ENCODE measurements at places on chromosomes 7 and 10.

- DNase-seq, result peak; percentile 38
Observed at GRCh38 chr10:59177031-59177797, 771 bp downstream of the PHYHIPL start.

DNA sequence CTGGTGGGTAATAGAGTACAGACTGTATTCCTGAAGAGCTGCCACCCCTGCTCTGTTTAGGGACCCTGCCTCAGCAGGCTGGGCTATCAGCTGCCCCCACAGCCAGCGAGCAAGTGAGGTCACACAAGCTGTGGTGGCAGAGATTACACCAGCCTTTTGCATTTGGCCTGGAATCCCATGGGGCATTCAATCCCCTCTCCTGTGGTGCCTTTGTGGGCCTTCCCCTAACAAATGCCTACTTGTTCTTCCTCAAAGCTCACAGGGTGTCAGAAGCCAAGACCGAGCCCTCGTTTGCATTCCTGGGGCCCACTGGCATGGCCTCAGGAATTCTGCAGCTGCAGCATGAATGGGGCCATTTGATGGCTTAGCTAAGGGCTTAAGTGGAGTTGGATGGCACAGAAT, 212.7 kb upstream of the PHYHIPL start:
- DNase-seq, result no peak

GRCh38 chr10:35194906-35195305, 68.3 kb downstream of the CREM start:
- no peak for DNase-seq

DNA sequence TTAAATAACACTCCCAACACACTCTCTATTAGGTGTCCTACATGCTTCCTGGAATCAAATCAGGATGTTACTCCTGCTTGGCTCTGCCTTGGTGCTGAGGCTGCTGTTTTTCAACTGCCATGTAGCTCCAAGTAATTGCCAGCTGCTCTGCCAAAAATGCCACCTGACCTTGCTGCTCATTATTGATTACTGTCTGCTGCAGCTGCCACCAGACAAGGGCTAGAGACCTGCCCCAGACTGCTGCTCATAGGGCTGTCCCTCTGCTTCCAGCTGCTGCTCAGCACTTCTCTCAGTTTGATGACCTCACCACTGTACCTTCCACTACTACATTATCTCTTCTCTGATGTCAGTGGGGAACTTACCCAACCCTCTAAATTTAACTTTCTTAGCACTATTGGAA, 102.5 kb downstream of the PCLO start:
- no peak for DNase-seq

- no peak for DNase-seq
Observed at GRCh38 chr7:84686373-84686772, 491.8 kb upstream of the SEMA3A start.

GRCh38 chr7:96167424-96167823, 154.5 kb downstream of the SLC25A13 start:
- DNase-seq, result no peak

- no peak for DNase-seq
Observed at GRCh38 chr7:91239171-91239604, 25.0 kb upstream of the FZD1 start.

DNA sequence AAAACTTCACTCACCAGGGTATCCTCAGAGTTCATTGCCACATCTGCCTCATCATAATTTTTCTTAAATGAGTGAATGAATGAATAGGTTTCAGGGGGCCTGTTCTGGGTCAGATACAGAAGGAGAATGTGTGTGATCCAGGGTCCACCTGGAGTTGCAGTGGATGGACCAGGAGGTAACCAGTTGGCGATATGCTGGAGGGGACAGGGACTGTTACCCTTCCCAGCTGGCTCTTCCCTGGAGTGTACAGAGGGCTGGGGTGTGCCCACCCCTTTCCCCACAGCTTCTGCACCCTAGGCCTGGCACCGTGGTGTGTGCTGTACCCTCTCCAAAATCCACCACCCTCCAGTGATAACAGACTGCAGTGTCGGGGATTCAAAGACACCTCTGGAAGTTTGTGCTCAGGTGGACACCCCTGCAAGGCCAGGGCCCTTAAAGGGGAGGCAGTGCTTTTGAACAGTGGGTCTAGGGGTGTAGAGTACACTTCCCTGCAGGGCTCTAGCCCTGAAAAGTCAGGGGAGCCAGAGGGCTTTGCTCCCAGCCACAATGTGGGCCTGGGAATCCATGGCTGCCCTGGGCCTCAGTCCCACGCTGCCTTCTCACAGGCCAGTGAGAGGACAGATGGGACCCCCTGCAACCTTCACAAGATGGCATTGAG, 134.4 kb upstream of the UNC5B start:
- no peak for DNase-seq

DNA sequence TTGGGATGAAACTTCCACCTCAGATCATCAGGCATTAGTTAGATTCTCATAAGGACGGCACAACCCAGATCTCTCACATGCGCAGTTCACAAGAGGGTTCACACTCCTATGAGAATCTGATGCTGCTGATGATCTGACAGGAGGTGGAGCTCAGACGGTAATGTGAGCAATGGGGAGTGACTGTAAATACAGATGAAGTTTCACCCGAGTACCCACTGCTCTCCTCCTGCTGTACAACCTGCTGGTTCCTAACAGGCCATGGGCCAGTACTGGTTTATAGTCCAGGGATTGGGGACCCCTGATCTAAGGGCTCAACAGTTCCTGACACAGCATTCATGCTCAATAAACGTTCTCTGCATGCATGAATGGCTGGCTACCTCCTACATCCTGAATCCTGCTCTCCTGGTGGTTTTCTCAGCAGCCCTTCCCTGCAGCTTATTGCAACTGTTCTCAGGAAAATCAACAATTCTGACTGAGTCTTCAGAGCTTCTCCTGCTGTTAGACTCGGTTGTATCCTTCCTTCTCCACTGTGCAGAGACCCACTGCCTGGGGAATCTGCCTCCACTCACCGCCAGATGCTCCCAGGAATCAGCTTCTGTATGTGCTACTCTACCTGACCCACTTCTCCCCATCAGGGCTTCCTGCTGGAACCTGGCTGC, 17.4 kb downstream of the PDE6C start:
- no peak for DNase-seq

- DNase-seq, result no peak
Observed at GRCh38 chr7:38317515-38317914, 44.1 kb upstream of the TARP start.

- DNase-seq, result peak; percentile 70
Observed at GRCh38 chr7:65239707-65240352, 133.8 kb upstream of the ZNF92 start.

DNA sequence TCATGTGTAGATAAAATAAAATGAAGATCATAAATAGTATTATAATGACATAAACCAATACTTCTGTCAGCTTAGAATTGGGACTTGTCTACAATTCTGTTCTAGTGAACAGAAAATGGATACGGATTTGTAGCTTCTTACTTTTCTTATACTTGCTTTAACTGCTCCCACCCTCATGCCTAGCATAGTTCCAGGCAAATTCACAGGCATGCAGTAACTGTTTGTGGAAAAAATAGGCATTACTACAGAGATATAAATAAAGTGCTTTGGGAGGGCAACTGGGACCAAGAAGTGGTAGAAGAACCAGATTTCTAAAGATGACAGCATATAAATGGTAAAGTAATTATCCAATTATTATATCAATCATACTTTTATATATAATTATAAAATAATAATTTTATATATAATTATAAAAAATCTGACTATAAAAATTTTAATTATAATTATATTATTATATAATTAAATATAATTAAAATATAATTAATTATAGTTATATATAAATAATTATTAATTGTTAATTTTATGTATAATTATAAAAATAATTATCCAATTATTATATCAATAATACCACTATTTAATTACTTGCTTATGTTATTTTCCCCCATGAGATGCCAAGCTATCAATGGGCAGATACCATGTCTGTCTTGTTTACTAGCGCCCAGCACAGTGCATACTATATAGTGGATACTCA, 144.1 kb downstream of the NOC3L start:
- DNase-seq, result no peak

DNA sequence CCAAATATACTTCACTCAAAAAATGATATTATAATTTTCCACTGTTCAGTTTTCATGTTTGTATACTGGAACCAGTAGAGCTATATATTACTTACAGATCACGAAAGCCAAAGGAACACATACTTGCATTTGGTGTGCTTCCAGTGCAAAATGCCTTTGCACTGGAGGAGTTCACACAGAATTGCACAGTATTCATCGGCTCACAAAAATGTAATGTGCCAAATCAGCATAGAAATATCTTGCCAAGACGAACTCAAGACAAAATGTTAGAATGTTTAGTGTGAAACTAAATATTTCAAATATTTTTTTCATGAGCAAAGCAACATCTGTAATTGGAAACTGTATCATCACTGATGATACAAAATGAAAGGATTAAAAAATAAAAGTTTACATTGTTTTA, 646.2 kb upstream of the SEMA3D start:
- DNase-seq, result no peak

GRCh38 chr10:113858541-113858940, 4.1 kb downstream of the NHLRC2 start:
- DNase-seq, result no peak

- DNase-seq, result no peak
Observed at GRCh38 chr10:106949680-106950478, 214.6 kb downstream of the SORCS1 start.

GRCh38 chr7:103902917-103903316, 86.5 kb downstream of the RELN start:
- no peak for DNase-seq

DNA sequence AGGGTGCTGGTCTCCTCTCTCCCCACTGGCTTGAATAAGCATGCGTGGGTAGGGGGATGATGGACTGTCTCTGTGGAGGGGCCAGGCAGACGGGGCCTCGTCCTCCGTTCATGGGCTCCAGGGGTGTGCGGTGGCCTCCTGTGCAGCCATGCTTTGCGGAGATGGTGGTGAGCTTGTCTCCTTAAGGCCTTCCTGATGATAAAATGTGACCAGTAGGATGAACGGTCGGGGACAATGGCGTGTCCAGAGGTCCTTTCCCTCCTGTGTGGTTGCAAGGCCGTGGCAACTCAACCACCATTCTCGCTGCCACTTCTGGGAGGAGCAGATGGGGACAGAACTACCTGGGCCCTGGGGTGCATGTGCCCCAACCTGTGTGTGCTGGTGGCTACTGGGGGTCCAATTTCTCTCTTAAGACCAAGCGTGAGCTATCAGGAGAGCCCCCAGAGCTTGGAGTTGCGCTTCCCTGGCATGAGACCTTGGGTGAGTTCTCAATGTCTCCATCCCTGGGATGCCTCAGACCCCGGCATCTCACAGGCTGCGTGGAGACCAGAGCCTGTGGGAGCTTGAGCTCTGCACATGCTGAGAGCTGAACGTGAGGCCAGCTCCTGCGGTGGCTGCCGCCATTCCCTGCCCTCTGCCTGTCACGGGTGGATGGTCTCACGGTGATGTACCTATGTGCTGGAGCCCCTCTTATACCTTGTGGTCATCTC, 112.2 kb downstream of the INPP5A start:
- DNase-seq, result no peak

DNA sequence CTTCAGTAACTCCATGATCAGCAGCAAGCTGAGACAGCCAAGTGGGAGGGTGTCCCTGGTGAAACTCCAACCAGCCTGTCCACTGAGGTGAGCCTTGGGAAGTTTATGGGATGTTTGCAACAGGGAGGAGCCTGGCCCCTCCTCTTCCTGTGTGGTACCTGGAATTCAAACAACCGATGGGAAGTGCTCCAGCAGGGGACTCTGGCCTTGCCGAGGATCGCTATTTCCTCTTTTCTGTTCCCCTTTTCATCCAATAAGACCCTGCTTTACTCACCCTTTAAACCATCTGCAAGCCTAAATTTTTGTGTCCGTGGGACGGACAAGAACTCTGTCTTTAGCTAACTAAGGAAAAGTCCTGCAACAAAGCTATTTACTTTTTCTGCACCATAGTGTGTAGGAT, 491.1 kb upstream of the ZMIZ1 start:
- DNase-seq, result no peak

- no peak for DNase-seq
Observed at GRCh38 chr7:73717025-73717807, 2.3 kb downstream of the STX1A start.

DNA sequence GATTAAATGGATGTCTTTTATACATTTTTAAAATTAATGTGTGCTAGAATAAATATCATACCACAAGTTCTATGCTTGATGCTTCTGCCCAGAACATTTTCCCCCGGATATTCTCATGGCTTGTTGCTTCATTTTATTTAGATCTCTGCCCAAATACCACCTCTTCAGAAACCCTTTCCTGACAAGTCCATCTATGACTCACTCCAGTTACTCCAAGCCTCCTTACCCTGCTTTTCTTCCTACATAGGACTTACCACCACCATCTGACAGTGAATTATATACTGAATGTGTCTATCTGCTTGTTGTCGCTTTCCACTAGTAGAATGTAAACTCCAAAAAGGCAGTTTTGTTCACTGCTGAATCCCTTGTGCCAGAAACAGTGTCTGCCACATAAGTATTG, 19.1 kb upstream of the ERVW-1 start:
- no peak for DNase-seq

GRCh38 chr7:68679459-68680234, 918.6 kb upstream of the AUTS2 start:
- no peak for DNase-seq

- no peak for DNase-seq
Observed at GRCh38 chr7:151777908-151778670, 98.8 kb downstream of the PRKAG2 start.

GRCh38 chr10:84097787-84098353, 41.4 kb upstream of the GHITM start:
- no peak for DNase-seq

DNA sequence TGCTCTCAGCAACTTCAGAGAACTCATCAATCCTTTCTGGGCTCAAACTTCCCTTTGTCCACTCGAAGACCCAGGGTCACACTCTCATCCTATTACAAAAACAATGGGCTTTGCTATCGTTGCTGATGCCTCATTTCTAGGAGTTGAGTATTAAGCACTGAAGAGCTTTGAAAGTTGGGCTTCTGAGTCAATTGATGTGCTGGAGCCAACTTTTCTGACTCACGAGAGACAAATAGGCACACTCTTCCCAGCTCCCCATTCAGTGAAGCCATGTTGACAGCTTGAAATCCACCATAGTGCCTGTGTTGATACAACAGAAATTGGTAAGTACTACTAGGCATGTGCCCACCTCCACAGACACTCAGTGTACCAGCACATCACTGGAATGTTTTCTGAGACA, 97.5 kb upstream of the PRSS58 start:
- no peak for DNase-seq

All from NCI-H1930 (cell line).